Fibroblast of lung (primary cell): ENCODE measurements at places on chromosomes 1 and 21.
A peak's percentile ranks its signal among the peaks of the same experiment; 100 is the strongest.

- H3K36me3 ChIP-seq, result no peaks in the 10 kb centered on the region
- DNase-seq, result no peak
- no peak overlapping the region for H3K4me3 ChIP-seq
- no peak overlapping the region for H3K27ac ChIP-seq
- H3K4me1 ChIP-seq, result no peaks in the 10 kb centered on the region
Observed at GRCh38 chr1:13892671-13893325, 192.8 kb downstream of the PRDM2 start.

GRCh38 chr1:113617438-113618141 lies 141.7 kb downstream of the PHTF1 start:
- H3K27ac ChIP-seq, result no peak overlapping the region
- peak; percentile 5 for DNase-seq
- no peak overlapping the region for H3K4me3 ChIP-seq
- no peaks in the 10 kb centered on the region for H3K4me1 ChIP-seq
- no peaks in the 10 kb centered on the region for H3K27me3 ChIP-seq
- no peaks in the 10 kb centered on the region for H3K36me3 ChIP-seq

DNA sequence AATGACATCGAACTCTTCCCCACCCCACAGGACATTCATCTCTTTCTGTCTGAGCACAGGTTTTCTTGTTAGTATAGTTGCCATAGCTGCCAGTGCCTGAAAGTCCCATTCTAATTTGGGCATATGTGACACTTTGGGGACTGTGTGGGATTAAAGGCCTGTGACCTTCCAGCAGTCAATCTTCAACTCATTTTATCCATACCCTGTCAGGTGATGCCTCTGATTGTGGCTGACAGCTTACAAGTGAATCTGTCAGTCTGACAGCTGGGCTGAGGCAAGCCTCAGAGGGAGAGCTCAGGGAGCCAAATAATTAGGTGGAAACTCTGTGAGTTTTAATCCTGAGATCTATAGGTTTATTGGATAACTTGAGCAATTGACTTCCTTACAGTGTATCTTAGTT lies 29.6 kb downstream of the ZCCHC17 start:
- no peaks in the 10 kb centered on the region for H3K4me1 ChIP-seq
- no peak overlapping the region for H3K27ac ChIP-seq
- no peak overlapping the region for H3K4me3 ChIP-seq
- H3K36me3 ChIP-seq, result peaks cover 2% of the 10 kb centered on the region
- no peaks in the 10 kb centered on the region for H3K27me3 ChIP-seq
- DNase-seq, result no peak

DNA sequence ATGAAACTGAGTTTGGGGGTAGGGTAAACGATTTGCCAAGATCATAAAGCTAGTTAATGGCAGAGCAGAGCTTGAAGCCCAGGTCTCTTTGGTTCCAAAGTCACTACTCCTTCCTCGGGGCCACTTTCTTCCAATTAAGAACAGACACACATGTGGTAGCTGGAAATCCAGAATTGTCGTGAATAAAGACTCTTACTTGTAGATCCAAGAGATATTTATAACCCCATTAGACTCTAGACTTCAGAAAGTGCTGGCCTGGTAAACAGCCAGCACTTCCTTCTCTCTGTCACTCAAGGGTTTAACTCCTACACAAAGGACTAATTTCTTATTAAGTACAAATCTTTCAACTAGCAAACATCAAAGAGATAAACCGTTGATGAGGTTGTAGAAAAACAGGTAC lies 2.7 kb downstream of the FAM163A start:
- no peaks in the 10 kb centered on the region for H3K4me1 ChIP-seq
- no peak overlapping the region for H3K27ac ChIP-seq
- no peaks in the 10 kb centered on the region for H3K36me3 ChIP-seq

- no peaks in the 10 kb centered on the region for H3K4me1 ChIP-seq
- H3K4me3 ChIP-seq, result no peak overlapping the region
- H3K27ac ChIP-seq, result no peak overlapping the region
- peaks cover 3% of the 10 kb centered on the region for H3K36me3 ChIP-seq
Observed at GRCh38 chr21:37240978-37241377, 26.2 kb downstream of the VPS26C start.

GRCh38 chr1:29597861-29598260 lies 361.5 kb downstream of the PTPRU start:
- no peak overlapping the region for H3K27ac ChIP-seq
- H3K4me3 ChIP-seq, result no peak overlapping the region
- no peaks in the 10 kb centered on the region for H3K36me3 ChIP-seq
